Cortex of kidney (tissue), 1 donor: ENCODE measurements at places on chromosomes 11 and 22.

DNA sequence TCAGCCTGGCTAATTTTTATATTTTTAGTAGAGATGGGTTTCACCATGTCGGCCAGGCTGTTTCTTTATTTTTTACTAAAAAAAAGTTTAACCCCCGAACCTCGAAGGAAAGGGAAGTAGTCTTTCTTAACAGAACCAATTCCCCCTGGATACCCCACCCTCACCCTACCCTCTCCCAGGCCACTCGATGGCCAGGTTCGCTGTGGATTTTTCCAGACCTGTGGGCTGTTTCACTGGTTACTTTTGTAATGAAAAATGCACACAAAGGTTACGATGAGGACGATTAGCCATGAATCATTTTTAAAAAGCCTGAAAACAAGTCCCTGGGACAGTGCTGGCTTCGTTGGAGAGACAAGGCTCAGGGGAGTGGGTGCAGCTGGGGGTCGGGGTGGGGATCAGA, 2.5 kb downstream of the TSPO start:
- no peak for DNase-seq

DNA sequence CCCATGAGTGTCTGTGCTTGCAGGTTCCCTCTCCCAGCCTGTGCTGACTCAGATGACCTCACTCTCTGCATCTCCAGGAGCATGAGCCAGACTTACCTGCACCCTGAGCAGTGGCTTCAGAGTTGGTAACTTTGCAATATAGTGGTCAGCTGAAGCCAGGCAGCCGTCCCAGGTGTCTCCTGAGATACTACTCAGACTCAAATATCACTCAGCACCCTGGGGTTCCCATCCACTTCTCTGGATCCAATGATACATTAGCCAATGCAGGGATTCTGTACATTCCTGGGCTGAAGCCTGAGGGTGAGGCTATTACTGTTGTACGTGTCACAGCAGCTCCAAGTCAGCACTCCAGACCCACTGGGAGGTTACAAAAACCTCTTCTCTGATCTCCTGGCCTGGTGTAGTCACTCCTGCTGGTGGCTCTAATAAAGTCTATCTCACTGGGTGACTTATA, 87.8 kb upstream of the TOP3B start:
- no peak for DNase-seq

GRCh38 chr11:119912229-119912628, 183.2 kb upstream of the NECTIN1 start:
- DNase-seq, result no peak

DNA sequence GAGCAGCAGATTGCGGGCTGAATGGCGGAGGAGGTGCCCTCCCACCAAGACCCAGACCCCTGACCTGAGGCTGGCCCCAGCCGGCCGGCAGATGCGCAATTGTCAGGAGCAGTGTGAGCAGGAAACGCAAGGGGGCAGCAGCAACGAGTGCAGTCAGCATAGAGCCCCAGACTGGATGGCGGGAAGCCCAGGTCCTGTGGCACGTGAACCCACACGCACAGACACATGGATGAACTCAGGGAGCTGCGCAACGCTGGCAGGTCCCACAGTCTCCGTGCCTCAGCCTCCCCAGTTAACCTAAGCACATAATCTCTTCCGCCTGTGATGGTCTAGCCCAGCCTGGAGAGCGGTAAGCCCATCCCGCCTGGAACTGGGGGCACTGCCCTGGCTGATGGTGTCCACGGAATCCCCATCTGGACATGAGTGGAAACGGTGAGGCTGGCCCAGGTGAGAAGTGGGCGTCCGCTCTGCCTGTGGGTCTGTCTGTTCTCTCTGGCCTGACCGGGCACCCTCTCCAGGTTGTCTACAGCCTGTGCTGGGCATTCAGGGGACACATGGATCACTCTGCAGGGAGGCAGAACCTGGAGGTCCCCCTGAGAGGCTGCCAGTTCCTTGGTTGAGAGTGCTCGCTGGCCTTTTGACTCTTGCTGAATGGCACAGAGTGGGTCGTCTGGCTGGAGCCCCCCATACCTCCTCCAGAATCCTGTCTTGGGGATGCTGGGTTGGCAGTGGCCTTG, 626 bp upstream of the TBX10 start:
- DNase-seq, result no peak

DNA sequence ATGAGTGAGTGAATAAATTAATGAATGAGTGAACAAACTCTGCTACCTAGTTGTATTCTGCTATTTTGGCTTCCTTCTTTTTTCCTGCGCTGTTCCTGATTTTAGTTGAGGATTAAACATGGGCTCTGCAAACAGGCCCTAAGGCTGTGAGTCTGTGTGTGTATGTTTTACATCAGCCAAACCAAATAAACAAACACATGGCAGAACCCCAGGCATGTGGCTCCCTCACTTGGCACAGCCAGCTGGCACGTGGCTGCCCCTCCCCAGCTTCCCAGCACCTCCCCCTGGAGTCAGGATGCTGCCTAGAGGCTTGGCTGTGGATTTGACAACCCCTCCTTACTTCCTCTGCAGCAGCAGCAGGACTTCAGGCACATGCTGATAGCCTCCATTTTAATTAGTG, 593.2 kb downstream of the INSC start:
- no peak for DNase-seq

DNA sequence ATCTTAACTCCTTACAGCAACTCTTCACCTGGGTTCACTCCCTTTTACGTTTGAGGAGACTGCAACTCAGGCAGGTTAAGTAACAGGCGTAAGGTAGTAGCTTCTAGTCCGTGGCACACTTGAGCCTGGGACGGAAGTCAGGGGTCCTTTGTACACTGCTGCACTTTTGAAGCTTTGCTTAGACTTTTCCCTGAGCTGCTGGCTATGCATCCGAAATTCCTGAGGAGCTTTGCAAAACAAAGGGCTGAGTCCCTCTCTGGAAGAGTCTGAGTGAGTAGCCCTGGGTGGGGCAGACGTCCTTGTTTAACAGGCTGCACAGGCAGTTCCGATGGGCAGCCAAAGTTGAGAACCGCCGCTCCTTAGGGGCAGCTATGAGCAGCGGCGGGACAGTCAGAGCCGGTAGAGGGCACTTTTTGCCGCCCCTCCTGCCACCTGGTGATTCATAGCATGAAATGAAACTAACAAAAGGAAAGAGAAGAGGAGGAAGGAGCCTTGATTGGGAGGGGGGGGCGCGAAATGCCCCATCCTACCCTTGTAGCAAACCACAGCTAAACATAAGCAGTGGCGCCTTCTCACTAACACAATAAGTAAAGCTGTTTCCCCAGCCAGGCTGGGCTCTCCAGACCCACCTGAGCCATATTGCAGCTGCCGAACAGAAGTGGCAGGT, 1.4 kb downstream of the TMEM109 start:
- DNase-seq, result no peak

DNA sequence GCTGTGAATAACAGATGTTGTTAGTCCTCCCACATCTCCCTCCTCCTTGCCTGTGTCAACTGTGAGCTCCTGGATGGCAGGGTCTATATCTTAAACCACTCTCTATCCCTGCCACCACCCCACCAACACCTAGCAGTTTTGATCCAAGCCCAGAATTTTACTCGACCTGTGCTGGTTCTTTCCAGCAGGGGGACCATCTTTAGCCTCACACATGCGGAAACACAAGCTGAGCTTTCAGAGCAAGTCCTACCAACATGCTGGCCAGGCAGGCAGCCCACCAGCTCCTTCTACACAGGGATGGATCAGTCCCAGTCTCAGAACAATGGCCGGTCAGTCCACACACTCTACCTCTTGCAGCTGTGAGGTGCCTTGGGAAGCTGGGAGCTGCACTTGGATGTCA, 231.5 kb downstream of the NXPE2 start:
- no peak for DNase-seq

- DNase-seq, result no peak
Measured at GRCh38 chr11:132943706-132944568, 588.4 kb downstream of the OPCML start.

DNA sequence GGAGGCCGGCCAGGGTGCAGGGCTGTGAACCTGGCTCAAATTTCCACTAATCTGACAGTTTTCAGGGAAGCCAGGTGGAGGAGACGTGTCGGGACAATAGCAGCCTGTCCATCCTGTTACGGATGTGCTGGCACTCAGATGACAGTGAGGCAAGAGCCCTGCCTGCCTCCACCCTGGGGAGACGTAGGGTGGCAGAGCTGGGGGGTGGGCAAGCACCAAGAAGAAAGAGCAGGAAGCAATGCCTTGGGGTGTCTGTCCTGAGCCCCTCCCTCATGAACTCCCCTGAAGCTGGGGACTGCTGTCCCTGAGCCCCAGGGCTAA, 10.0 kb upstream of the TRIM29 start:
- DNase-seq, result no peak

DNA sequence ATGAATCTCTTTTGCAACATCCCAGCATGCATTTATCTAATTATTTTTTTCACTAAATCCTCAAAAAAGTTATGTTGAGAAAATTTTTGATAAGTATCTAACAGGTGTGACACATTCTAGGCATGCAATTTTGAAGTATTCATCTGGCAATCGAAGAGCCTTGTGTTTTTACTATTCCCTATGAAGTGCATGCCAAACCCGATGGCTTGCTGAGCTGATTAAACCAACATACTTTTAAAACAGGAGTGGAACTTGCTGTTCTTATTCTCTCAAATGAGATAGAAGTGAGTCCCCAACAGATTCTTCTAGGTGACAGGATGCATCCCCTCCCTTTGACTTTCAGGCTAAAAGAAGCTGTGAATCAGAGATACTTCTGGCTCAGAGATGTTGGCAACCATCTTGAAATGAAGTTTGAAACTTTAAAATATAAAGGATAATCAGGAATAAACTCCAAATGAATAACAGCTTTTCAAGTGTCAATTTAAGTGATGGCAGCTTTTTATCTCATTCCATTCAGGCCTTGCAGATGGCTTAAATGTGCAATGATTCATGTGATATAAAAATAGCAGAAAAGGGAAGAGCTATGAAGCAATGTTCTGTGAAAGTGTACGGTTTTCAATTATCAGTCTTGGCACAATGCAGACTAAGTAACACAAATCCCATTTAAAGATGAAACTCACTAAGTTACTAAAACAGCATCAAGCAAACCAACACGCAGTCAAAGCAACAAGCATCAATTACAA, 67.7 kb downstream of the APOL5 start:
- no peak for DNase-seq

GRCh38 chr11:130404727-130405126, 23.7 kb downstream of the ADAMTS8 start:
- no peak for DNase-seq

DNA sequence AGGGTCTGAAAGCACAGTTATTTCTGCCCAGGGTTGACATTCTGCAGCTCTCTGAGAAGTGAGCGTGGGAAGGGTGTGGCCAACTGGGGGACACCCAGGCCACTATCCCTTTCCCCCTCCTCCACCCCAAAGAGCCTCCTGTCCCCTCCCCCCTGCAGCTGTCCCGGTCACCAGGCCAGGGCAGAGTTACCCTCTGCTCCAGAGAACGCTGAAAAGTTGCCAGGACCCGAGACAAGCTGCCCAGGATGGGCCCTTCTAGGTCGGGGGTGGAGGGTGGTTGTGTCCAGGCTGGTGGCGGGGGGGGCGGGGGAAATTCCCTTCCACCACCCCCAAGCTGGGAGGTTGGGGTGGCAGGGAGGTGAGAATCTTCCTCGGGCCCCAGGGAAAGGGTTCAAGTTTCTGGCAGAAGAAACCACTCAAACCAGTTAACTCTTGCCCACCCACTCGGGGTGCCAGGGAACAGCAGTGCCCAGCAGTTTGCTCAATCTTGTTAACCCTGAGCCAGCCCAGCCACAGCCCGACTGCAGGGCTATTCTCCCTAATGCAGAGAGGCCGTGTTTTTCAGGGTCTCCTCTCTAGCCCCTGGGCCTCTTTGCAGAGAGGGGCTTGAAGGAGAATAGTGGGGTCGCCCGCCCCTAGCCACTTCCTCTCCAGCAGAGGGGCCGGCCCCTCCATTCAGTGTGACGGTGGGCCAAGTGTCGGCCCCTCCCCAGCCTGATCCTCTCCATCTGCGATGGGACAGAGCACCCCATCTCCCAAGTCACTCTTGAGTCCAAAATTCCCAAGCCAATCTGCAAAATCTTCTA, 697 bp downstream of the LGALS1 start:
- DNase-seq, result no peak

DNA sequence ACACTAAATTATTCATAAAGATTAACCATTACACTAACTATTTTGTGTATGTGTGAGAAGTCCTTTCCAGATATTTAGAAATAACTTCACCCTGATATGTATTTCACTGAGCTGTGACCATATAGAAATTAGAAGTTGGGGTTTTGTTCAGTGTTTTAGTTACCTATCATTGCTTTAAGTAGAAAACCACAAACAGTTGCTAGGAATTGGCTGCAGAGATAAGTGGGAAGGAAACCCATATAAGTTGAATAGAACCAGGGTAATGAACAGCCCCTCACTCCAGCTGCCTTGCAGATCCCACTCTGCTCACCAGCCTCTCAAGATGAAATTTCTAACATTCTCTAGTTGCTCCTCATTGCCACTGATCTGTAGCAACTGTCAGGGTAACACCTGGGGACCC, 10.3 kb downstream of the SRSF8 start:
- DNase-seq, result no peak

DNA sequence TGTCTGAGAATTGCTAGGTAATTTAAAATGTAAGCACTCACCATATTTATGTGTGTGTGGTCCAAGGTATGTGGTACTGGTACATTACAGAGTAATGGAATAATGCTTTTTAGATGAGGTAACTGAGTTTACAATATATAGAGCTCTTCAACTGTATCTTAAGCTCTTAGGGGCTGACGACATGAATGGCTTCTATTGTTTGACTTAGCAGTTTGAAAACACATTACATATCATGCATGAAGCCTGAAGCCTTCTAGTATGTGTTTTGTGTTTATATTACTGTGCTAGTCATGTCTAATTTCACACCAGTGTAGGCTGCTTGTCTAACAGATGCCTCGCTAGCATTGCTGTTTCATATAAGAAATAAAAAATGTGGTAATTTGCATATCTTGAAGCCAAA, 37.2 kb downstream of the GAS2 start:
- DNase-seq, result no peak

- no peak for DNase-seq
Measured at GRCh38 chr22:43134553-43134952, 8.6 kb downstream of the MCAT start.

- DNase-seq, result no peak
Measured at GRCh38 chr11:134853992-134854991, 442.2 kb upstream of the B3GAT1 start.

GRCh38 chr22:18966748-18967147, 30.7 kb upstream of the PRODH start:
- no peak for DNase-seq

- no peak for DNase-seq
Measured at GRCh38 chr11:27603376-27603990, 96.8 kb downstream of the BDNF start.

GRCh38 chr22:33126881-33127280, 68.7 kb upstream of the SYN3 start:
- DNase-seq, result no peak

- DNase-seq, result no peak
Measured at GRCh38 chr11:8342821-8343681, 79.4 kb upstream of the LMO1 start.

GRCh38 chr11:13928566-13929251, 33.8 kb upstream of the SPON1 start:
- DNase-seq, result no peak

- DNase-seq, result no peak
Measured at GRCh38 chr11:22920939-22921565, 60.8 kb upstream of the CCDC179 start.
